CD4-positive, CD25-positive, alpha-beta regulatory T cell (primary cell): ENCODE measurements at places on chromosomes 2 and 18. TPM values are rescaled to one million over a fixed set of nuclear protein-coding genes. Genes with fewer than 3 reads are reported as not detected.

GRCh38 chr2:173678186-173678585, 287.0 kb downstream of the SP3 start:
- peaks cover 5% of the 10 kb centered on the region for H3K27me3 ChIP-seq
- no peak for DNase-seq
- H3K27ac ChIP-seq, result no peak overlapping the region
- no peaks in the 10 kb centered on the region for H3K36me3 ChIP-seq
- no peaks in the 10 kb centered on the region for H3K4me1 ChIP-seq

- no peaks in the 10 kb centered on the region for H3K4me1 ChIP-seq
- no peaks in the 10 kb centered on the region for H3K27me3 ChIP-seq
- H3K4me3 ChIP-seq, result no peak overlapping the region
- no peak for DNase-seq
Measured at GRCh38 chr2:219423652-219424377, 5.6 kb downstream of the DES start.

DNA sequence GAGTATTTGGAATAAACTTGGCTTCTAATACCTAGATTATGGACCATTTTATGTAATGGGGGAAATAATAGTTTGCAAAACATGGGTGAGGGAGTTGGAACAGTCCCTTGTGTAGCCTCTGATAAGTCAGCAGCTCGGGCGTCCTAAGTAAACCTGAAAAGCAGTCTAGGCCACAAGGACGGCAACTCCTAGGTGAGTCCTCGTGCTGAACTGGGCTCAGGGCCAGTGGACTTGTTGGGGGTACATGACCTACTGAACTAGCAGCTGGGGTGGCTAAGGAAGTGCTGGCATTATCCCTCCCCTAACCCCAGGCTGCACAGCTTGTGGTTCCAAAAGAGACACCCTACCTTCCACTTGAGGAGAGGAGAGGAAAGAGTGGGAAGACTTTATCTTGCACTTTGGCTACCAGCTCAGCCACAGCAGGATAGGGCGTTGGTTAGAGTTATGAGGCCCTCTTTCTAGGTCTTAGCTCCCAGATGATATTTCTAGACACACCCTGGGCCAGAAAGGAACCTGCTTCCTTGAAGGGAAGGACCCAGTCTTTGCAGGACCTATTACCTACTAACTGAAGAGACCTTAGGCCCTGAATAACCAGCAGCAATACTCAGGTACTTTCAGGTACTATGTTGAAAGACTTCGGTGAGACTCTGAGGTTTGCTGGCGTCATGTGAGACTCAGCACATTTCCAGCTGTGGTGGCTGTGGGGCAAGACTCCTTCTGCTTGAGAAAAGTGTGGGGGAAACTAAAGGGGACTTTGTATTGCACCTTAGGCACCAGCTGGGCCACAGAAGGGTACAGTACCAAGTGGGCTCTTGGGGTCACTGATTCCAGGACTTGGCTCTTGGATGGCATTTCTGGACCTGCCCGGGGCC, 71.0 kb downstream of the AQP4 start:
- no peaks in the 10 kb centered on the region for H3K36me3 ChIP-seq
- H3K27ac ChIP-seq, result no peak overlapping the region
- DNase-seq, result no peak

DNA sequence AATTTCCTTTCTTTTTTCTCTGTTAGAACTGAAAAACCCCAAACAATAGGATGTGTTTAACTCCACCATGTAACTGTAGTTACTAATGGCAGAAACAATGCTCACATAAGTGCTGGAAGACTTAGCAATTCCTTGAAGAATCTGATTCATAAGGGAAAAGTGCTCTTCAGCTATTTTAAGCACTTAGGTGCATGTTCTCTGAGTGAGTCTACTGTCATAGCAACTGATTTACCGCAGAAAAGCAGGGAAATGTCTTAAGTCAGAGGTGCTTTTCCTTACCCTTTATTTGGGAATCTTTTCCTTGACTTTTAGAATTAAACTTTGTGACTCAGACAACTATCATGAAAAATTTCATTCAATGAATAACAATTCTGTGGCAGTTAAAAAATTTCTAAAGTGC, 65.4 kb upstream of the NABP1 start:
- H3K36me3 ChIP-seq, result no peaks in the 10 kb centered on the region
- no peaks in the 10 kb centered on the region for H3K4me1 ChIP-seq
- H3K27me3 ChIP-seq, result no peaks in the 10 kb centered on the region
- no peak overlapping the region for H3K4me3 ChIP-seq

DNA sequence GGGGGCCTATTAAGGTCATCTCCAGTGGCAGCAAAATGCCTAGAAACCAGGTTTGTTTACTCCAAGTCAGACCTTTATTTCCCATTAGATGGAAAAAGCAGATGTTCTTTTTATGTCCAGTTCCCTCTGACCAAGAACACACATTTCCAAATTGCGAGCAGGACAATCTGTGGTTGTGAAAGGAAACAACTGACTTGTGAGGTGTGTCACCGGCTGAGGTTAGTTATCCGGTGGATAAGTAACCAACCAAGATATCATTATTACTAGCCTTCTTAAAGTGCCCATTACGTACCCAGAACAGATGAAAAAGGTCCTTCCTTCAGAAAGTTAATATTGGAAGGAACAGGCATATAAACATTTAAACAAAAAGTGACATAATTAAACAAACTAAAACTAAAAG, 112.9 kb downstream of the THADA start:
- no peaks in the 10 kb centered on the region for H3K4me1 ChIP-seq
- H3K27me3 ChIP-seq, result no peaks in the 10 kb centered on the region
- DNase-seq, result no peak
- no peak overlapping the region for H3K4me3 ChIP-seq
- H3K36me3 ChIP-seq, result peaks cover 7% of the 10 kb centered on the region

- no peaks in the 10 kb centered on the region for H3K27me3 ChIP-seq
- H3K27ac ChIP-seq, result peak overlapping the region; percentile 89
- DNase-seq, result peak; percentile 62
Measured at GRCh38 chr2:203934041-203934492, 2.5 kb upstream of the ICOS start.

DNA sequence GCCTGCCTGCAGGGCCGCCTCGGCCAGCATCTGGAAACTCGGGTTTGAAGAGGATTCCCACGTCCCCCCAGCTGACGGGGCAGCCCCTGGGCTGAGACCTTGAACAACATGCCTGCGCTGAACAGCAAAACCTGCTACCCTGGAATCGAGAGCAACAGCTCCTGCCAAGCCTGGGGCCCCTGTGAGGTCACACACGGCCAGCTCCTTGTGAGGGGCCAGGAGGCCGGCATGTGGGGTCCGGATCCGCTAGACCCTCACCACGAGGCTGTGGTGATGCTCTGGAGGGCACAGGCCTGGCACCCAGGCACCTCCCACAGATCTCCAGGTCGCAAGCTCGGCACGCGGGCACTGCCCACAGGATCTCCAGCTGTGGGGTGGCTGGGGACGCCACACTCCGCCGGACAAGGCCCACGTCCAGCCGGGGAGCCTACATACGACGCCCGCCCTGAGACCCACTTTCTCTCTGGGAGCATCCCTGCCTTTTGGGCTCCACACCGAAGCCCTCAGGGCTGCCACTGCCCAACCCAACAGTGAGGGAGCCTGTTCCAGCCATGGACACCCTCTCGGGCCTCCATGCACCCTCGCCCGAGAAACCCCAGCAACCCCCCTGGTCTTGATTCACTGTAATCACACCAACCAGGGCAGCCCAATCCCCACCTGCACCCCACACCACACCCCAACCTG, 34.1 kb downstream of the SLC66A2 start:
- no peak overlapping the region for H3K27ac ChIP-seq
- H3K4me3 ChIP-seq, result no peak overlapping the region
- no peaks in the 10 kb centered on the region for H3K27me3 ChIP-seq

TCF23 gene
- not detected for total RNA-seq

GRCh38 chr18:43961722-43962121, 684.4 kb upstream of the SYT4 start:
- H3K27ac ChIP-seq, result no peak overlapping the region
- DNase-seq, result no peak
- H3K36me3 ChIP-seq, result no peaks in the 10 kb centered on the region
- H3K4me1 ChIP-seq, result no peaks in the 10 kb centered on the region
- no peaks in the 10 kb centered on the region for H3K27me3 ChIP-seq
- no peak overlapping the region for H3K4me3 ChIP-seq

UBE2F gene
- total RNA-seq, result 44.3 TPM

DNA sequence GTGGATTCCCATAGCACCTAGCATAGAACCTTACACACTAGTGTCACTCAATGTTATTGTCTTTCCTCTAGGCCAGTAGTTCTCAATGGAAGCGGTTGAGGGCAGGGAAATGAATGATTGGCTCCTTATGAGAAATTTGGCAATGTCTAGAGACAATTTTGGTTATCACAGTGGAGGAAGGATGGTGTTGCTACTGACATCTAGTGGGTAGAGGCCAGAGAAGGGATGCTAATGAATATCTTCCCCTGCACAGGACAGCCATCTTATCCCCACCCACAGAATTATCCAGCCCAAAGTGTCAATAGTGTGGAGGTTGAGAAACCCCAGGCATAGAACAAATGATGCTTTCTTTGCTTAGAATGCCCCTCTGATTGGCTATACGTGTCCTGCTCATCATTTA, 15.8 kb downstream of the C18orf63 start:
- no peak for DNase-seq
- H3K36me3 ChIP-seq, result no peaks in the 10 kb centered on the region
- peaks cover 7% of the 10 kb centered on the region for H3K27me3 ChIP-seq
- H3K4me3 ChIP-seq, result no peak overlapping the region
- H3K27ac ChIP-seq, result no peak overlapping the region

DNA sequence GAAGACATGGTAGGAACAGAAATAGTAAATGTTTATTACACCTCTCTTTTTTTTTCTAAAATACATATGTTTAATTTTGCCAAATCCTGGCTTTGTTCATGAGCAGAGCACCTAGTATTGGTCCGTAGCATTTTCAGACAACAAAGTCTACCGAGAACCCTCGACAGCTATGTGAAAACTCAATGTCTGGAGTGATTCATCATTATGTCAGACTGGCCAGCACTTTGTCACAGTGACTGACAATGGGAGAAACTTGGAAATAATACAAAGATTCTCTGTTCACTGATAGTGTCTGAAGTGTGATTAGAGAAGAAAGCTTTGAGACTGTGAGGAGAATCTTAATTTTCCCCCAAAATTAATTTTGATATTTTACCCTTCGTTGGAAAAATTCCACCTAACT, 143.0 kb downstream of the HNMT start:
- no peaks in the 10 kb centered on the region for H3K4me1 ChIP-seq
- H3K36me3 ChIP-seq, result no peaks in the 10 kb centered on the region
- H3K27ac ChIP-seq, result no peak overlapping the region
- H3K4me3 ChIP-seq, result no peak overlapping the region
- no peak for DNase-seq

AMMECR1L gene
- total RNA-seq, result 14.0 TPM
